Fibroblast of skin of back (primary cell): ENCODE measurements at places on chromosomes 7 and 10.

DNA sequence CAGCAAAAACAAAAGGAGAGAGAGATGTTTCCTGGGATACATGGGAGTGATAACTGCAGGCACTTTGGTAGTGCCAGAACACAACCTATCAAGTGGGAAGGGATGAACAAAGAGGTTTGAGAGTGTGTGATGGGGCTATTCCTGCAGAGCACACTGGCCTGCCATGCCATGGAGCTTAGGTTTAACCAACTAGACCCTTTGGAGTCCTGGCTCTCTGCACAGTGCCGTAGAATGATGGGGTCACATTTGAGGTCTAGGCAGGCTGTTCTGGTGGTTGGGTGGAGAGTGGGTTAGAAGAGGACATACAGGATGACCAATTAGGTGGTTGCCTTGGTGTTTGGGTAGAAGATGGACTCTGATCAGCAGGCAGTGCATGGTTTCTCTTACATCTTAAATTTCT lies 101.9 kb upstream of the HABP2 start:
- DNase-seq: no peak

DNA sequence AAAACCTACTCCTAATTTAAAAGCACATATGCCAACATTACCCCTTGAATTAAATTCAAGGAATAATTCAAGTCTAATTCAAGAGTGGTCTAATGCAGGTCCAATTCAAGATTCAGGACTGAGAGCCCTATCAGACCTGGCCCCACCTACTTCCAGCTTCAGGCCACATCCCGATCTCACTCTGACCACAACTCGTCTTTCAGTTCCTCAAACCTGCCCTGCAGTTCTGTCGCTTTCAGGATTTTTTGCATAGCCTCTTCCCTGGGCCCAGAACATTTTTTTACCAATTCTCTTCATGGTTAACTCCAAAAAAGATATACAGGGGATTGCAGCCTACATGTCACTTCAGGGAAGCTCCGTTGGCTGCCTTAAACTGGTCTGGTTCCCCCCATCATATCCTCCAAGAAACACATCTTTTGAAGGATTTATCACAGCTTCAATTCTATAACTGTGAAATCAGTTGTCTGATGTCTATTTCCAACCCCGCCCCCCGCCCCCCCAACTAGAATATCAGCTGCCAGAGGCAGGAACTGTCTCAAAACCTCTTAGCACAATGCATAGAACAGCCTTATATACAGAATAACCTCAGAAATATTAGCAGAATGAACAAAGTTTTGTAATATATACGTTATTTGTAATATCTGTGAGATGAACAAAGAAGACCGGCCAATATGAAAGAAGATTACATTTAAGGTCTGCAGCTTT lies 20.8 kb downstream of the CCDC6 start:
- DNase-seq: no peak

DNA sequence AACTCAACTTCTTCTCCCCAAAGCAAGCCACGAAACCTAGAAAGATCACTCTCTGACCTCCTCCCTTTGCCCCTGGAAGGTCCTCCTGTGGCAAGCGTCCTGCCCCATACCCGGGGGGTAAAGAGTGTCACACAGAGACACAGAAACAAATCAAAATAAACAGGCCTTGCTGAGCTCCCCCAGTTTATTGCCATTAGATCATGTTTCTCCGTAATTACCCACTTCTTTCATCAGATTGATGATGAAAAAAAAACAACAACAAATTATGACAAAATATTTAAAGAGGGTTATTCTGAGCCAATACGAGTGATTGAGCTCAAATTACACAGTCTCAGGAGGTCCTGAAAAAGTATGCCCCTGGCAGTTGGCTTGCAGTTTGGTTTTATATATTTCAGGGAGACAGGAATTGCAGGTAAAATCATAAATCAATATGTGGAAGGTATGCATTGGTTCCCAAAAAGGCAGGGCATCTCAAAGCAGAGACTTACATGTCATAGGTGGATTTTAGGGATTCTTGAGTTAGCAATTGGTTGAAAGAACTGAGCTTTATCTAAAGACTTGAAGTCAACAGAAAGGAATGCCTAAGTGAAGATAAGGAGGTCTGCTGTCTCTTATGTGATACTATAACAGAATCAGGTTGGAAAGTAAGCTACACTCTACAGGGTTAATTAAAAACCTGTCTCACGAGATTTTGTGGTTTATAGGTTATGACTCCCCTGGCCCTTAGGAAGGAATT lies 86.2 kb downstream of the APBB1IP start:
- no peak for DNase-seq

DNA sequence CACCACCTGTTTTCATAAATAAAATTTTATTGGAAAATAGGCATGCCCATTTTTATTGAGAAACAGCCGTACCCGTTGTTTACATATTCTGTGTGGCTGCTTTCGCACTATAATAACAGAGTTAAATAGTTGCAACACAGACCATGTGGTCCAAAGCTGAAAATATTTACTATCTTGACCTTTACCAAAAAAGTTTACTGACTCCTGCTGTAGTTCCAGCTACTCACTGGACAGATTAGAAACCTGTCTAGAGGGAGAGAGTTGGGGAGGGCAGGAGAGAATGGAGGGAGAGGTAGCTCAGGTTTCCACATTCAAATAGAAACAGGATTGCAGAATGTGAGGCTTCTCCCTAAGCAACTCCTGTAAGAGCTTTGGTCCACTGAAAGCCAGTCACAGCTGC lies 55.1 kb upstream of the GLCCI1 start:
- no peak for DNase-seq

DNA sequence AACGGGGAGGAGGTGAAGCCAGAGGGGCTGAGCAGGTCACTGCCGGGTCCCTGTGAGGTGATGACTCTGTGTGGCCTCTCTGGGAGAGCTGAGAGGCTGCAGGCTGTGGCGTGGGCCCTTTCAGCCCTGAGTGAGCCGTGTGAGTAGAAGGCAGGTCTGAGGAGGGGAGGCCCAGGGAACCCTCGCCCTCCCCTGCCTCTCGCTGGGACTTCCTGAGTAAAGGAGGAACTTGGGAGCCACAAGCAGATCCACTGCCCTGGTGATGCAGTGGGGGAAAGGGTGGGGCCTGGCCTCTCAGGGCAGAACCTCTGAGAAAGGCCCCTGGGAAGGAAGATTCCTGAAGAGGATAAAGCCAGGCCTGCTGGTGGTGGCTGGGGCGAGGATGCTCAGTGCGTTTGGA lies 22.8 kb downstream of the EEPD1 start:
- no peak for DNase-seq

- DNase-seq: no peak
These were observed 23.6 kb downstream of the SLC35B4 start for GRCh38 chr7:134293002-134293740.

- no peak for DNase-seq
These were observed 33.9 kb downstream of the BCAP29 start for GRCh38 chr7:107613948-107614347.

DNA sequence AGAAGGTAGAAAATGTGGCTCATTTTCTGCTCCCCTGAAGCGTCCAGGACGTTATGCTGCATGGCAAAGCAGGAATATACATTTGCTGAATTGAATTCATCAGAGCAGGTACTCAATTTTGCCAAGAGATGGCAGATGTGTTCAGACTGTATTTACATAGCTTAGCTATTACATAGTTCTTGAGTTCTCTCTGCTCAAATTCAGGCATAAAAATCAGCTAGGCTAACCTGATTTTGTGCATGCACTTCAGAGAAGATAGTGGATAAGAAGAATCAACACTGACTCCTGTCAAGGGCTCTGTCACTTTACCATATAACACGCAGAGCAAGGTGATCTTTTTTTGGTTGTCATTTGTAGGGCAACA lies 209.2 kb upstream of the FAM3C start:
- DNase-seq: no peak

DNA sequence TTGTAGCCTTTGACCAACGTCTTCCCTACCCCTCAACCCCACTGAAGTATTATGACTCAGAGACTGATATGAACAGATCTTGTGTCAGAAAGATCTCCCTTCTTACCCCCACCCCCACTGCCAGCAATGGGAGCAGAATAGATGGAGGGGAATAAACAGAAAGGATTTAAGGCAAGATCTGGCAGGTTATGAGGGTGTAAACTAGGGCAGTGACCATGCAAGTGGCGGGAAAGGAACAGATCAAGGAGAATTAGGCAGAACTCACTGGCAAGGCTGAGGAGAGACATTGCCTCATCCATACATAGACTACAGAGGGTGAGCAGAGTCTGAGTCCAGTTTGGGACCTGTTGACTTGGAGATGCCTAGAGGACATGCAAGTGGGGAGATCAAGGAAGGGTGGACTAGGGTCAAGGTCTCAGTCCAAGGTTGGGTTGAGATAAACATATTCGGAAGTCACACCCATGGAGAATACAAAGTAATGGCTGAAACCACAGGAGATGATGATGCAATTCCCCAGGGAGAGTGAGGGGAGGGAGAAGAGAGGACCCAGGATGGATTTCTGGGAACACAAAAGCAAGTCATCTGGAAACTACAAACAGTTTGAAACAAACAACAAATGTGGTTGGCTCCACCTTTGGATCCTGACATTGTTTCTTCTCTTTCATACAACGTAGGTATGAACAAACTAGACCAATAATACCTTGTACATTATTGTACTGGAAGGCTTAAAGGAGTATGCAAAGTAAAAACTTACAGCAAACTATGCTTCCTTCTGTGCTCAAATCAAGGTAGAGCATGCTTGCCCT lies 44.9 kb upstream of the IL6 start:
- no peak for DNase-seq

DNA sequence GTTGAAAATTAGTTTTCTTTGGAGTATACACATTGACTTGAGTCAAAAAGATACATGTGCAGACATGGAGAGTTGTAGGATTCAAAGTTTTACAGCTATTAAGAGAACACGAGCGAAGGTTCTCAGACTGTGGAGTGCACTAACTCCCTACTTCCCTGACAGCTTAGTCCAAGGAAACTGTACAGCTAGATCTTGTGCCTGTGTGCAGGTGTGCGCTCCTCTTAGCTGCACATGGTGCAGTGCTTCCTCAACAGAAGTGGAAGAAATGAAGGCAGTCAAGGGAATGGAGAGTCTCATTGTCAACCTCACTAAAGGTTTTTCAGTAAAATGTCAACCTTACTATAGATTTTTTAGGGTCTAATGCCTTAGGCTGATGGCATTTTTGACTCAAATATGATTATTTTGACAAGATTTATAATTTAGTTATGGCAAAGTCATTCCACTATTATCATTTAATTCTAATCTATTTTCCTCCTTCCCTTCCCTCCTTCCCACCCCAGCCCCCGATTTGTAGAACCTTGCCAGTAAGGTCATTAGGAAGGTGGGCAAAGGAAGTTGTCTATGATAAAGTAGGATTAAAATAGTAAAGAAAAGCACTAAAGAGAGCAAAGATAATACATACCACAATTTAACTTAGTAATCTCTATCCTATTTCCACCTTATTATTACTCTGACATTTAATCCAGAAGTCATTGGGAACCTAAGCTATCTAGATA lies 13.6 kb downstream of the PDK4 start:
- no peak for DNase-seq

GRCh38 chr7:46127814-46128213 lies 206.7 kb upstream of the IGFBP3 start:
- DNase-seq: no peak

DNA sequence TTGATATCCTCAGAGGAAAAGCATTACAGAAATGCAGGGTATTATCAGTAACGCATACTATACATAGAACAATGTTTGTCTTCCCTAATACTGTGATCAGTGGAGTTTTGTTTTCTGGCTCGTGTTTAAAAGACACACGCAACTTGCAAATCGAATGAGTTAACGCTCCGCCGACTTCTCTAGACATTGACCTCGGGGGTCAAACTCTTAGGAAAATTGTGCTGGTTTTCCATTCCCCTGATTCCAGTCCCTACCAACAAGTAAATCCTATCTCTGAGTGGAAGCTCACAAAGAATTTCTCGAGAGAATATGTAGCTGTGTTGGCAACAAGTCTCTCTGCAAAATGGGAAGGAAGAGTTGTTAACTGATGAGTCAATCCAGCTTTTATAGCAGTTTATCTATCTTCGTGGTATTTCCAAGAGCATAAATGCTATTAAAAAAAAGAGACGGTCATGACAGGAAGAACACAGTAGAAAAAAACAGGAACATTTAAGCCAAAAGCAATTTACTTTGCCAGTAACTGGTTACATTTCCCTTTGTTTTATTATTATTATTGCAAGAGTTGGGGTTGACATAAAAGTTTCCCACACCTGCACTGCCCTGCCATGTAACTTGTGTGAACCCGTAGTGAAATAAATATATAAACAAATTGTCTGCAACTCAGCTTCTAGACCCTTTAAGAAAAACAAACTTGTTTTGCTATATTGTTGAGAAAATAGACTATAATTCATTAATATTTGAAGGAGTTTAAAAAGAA lies 144.4 kb downstream of the ARID5B start:
- peak; percentile 95 for DNase-seq

DNA sequence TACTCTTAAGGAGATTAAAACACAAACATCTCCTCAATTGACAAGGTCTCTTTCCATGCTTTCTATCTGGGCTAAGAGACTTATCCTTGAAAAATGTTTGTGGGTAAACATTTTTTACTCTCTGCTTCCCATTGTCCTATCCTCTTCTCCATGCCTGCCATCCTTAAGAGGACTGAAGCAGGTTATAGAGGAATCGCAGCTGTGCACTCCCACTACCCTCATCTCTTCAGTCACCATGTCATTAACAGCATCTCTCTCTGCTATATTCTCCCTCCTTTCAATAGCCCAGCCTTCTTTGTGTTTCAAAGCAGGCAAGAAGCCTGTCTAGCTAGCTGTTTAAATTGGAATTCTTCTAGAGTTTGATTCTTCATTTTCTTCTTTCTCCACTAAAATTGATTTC lies 22.6 kb downstream of the COL1A2 start:
- peak; percentile 24 for DNase-seq

GRCh38 chr7:37309493-37309892 lies 139.2 kb downstream of the ELMO1 start:
- DNase-seq: no peak

- no peak for DNase-seq
These were observed 220.5 kb upstream of the AOAH start for GRCh38 chr7:36944838-36945237.

- DNase-seq: peak; percentile 17
These were observed 119.5 kb upstream of the CAV2 start for GRCh38 chr7:116380025-116380424.

- peak; percentile 89 for DNase-seq
These were observed 141.3 kb downstream of the NRP1 start for GRCh38 chr10:33193057-33193700.

GRCh38 chr10:17206210-17206709 lies 4.8 kb upstream of the TRDMT1 start:
- peak; percentile 97 for DNase-seq

GRCh38 chr7:26437003-26437532 lies 145.4 kb downstream of the SNX10 start:
- DNase-seq: no peak
